ENCODE measurements at places on chromosomes 11 and 22.

DNA sequence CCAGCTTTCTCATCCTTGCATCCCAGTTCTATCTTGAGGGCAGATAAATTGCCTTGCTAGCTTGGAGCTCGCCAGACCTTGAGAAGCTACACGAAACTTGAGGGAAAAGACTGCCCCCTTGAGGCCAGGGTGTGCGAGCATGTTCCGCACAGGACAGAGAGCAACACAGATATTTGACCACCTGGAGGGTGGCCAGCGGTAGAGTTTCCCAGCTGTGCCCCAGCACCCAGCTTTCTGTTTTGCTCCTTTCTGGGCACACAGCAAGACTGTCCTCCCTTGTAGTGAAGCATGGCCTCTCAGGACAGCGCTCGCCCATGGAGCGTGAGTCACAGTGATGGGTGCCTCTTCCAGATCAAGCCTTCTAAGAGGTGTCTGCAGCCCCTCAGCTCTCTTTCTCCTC, 23.5 kb downstream of the SPATA19 start:
- peak; percentile 54 for DNase-seq

GRCh38 chr11:130209128-130209932, 49.7 kb downstream of the ST14 start:
- no peak for DNase-seq

DNA sequence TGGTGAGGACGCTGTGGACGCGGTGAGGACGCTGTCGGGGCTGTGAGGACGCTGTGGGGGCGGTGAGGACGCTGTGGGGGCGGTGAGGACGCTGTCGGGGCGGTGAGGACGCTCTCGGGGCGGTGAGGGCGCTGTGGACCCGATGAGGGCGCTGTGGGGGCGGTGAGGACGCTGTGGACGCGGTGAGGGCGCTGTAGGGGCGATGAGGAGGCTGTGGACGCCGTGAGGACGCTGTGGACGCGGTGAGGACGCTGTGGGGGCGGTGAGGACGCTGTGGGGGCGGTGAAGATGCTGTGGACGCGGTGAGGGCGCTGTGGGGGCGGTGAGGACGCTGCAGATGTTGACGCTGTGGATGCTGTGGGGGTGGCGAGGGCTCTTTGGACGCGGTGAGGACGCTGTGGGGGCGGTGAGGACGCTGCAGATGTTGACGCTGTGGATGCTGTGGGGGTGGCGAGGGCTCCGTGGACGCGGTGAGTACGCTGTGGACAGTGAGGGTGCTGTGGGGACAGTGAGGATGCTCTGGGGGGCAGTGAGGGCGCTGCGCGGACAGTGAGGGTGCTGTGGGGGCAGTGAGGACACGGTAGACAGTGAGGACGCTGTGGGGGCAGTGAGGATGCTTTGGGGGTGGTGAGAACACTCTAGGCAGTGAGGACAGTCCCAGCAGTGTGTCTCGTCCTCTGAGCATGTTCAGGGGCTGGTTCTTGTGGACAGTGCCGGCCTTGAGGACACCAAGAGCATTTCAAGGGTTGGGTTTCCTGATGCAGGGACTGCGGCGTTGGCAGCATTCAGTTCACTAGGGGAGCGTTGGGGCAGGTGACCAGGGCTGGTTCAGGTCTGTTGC, 4.2 kb downstream of the GP1BB start:
- no peak for DNase-seq

DNA sequence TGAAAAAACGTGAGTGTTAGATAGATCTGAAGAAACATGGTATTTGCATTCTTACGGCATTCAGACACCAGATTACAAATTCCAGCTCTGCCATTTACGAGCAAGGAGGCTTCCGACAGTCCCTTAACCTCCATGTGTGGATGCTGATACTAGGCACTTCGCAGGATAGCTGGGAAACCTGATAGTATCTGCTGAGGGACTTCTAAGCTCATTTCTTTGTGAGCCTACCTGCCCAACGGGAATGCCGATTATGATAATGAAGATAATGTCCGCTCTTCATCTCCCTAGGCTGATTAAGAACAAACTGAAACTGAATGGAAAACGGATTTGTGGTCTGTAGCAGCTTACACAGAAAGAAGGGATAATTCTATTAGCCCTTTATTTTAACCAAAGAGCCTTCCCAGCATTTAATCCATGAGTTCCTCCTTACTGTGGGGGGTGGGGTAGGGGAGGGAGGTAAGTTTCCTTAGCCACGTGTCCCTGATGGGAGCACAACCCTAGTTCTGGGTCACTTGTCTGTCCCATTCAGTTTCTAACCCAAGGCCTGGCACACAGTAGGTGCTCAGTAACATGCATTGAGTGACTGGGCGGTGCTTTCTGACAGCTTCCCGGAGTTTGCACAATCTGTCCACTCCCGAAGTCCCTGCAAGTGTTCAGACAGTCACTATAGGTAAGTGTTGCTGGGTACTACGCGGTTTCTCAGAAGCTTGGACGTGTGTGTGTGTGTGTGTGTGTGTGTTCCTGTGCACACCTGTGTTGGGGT, 39.2 kb downstream of the CD6 start:
- DNase-seq: no peak

DNA sequence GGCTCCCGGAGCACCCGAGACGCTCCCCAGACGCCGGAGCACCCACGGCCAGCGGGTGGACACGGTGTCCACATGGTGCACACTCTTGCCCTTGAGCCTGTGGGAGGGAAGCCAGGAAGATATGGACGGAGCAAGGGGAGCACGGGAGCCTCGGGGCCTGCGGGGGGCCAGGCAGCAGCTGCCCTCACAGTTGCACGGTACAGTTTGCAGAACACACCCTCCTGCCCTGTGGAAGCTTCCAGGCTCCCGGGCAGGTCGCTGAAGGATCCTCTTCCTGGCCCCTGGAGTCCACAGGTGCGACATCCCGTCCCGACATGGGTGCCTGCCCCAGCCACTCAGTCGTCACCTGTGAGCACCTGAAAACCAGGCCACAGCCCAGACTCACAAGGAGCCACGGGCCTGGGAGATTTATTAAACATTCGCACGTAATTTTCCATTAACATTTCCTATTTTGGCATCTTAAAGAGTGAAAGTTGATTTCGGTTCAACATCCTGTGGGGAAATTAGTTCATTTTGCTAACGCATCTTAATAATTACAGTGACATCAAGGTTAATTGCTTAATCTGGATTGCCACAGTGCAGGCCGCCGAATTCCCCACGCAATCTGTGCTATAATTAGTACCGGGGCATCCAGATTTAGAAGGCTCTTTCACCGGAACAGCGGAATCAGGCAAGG, 253.3 kb downstream of the BRD1 start:
- no peak for DNase-seq

DNA sequence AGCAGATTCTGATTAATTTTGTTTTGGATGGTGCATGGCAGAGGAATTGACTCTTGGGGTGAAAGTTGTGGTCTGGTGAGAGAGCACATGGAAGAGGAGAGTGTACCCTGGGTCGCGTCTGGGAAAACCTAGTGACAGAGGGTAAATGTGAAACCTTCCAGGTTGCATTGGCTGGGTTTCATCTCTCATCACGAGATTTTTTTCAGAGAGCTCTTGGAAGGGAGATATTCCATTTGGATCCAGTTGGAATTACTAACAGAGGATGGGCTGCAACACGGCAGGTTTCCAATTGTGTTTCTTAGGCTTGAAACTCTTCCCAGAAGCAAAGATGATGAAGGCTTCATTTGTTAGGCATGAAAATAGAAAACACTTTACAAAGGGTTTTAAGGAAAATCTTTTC, 109.7 kb upstream of the MTMR2 start:
- DNase-seq: no peak

DNA sequence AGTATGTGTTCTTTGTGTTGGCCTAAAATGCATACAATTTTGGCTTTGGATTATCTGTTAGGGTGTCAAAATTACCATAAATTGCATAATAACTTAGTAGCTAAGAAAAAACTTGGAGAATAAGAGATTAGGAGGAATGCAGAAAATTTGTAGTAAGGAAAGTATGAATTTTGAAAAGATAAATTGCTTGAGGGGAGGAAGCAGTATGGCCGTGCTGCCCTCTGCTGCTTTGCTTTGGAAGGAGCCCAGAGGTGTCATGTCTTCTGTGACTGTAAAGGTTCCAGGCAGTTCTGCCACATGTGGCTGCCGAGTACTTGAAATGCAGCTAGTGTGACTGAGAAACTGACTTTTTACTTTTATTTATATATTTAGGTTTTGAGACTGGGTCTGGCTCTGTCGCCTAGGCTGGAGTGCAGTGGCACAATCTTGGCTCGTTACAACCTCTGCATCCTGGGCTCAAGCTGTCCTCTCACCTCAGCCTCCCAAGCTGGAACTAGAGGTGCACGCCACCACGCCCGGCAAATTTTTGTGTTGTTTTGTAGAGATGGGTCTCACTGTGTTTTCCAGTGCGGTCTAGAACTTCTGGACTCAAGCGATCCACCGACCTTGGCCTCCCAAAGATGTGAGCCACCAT, 1.8 kb downstream of the ADSL start:
- DNase-seq: no peak

DNA sequence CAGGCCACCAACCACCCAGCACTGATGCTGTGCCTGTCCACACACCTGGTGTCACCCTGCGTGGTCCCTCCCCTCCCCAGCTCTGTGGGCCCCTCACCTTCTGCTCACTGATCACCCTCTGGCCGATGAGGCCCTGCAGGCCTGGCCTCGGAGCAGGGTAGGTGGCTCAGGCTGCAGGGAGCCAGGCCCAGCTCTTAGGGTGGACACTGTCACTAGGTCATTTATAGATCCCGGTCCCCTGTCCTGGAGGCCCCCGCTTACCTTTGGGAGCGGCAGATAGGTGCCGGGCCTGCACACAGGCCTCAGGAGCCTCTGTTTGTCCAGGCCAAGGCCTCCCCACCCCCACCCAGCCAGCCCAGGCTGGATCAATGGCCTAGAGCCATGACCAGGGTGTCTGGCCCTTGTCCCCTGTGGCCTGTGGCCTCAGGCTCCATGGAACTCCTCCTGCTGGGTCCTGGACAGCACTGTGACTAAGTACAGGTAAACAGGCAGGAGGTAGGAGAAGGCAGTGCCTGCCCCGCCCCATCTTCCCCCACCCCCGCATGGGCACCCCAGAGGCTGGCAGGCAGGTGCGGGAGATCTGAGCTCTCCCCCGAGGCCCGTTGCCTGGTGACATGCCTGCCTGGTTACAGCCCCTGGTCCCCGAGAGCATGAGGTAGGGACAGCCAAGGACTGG, at the start of gene TMPRSS6:
TMPRSS6 (minus strand) TSS at position 472 of the 676 bp plus-strand sequence. CDS start 6,296 bp downstream, outside the sequence.
- DNase-seq: no peak

- DNase-seq: no peak
These were observed 70.8 kb downstream of the RNF169 start for GRCh38 chr11:74819400-74819799.

- no peak for DNase-seq
These were observed 721.8 kb downstream of the CNTN5 start for GRCh38 chr11:99742501-99742900.

DNA sequence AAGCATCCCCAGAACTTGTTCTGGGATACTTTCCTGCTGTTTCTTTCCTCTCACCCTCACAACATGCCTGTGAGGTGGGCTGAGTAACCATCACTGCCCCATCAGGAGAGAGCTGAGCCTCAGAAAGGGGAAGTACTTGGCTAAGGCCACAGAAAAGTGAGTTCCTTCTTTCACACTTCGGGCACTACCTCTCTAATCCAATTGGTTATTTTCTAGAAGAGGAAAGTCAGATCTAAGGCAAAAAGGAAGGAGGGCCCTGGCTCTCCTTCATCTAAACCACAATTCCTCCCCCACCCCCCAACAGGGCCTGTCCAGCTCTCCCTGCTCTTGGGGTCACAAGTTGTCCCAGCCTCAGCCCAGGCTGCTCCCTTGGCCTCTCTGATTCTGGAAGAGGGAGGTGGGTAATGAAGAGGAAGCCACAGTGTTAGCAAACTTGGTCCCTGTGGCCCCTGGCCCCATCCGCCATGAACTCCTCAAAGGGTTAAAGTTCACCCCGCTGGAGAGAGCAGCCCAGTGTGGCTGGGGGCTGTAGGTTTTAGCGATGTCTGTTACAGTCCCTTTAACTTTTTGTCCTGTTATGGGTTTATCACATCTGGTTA, 34.0 kb downstream of the SLC22A12 start:
- no peak for DNase-seq

DNA sequence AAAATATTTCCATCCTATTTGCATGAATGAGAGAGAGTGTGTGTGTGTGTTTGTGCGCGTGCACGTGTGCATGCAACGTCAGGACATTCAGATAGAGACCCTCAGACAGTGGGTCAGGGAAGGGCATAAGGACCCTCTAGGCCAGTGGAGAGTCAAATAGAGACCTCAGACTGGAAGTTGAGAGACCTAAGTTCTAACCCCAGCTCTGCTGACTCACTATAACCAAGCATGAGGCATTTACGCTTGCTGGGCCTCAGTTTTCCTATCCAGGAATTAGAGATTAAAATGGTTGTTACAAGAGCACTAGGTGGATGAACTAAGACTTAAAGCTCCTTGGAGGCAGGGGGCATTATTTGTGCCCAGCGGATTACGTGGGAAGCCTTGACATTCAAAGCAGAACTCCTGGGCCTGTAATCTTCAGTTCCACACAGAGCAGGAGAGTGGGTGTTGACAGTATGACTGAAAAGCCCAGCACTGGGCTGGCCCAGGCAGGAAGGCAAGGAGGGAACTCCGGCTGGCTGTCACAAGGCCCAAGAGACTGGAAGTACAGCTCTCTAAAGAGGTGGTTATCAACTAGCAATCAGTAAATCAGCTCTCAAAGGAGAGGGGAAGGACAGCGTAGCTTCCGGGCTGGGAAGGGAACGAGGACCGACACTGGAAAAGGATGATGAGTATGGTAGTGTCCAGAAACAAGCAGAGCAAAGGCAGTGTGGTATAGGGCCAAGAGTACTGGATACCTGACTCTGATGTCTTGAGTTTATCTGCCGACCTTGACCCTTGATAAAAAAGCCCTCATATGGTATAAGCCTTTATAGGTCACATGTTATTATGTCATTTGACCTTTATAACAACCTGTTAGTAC, 9.2 kb downstream of the RHOG start:
- DNase-seq: no peak

GRCh38 chr11:119318240-119319135, 1.6 kb upstream of the MCAM start:
- no peak for DNase-seq

DNA sequence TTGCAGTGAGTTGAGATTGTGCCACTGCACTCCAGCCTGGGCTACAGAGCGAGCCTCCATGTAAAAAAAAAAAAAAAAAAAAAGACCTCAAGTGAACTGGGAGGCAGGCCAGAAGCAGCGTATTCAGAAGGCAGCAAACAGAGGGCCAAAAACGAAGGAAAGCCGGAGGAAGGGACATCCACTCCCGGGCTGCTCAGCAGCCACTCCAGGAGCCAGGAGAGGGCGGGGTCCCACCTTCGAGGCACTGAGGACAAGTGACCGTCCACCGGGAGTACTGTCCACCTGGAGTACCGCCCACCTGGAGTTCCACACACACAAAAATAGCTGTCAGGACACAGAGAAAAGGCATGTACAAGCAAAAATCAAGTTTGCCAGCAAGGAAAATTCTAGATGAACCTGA, 5.5 kb downstream of the TOLLIP start:
- no peak for DNase-seq

GRCh38 chr11:109964487-109964886, 128.7 kb upstream of the ZC3H12C start:
- DNase-seq: no peak

DNA sequence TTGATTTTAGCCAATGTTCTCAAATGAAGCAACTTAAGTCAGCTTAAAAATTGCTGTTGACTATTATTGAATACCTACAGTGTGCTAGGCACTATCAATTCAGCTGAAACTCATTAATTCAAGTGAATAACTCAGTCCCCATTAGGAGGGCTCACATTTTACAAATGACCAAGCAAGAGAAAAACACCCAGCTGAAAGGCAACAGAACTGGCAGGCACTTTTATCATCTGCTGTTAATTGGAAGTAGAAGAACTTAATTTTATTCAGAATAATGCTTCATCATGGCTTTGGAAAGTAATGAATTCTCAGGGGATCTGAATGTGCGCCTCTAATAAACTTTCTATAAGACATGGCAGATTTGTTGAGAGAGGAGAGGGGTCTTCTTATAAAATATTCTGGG, 1066.9 kb downstream of the DLG2 start:
- DNase-seq: no peak

Measured in right renal pelvis (tissue), 4 donors.